ENCODE measurements at places on chromosomes 2 and 18.
A peak's percentile ranks its signal among the peaks of the same experiment; 100 is the strongest.

- DNase-seq, result no peak
These were observed 835.1 kb downstream of the RNF144A start for GRCh38 chr2:7752291-7752690.

DNA sequence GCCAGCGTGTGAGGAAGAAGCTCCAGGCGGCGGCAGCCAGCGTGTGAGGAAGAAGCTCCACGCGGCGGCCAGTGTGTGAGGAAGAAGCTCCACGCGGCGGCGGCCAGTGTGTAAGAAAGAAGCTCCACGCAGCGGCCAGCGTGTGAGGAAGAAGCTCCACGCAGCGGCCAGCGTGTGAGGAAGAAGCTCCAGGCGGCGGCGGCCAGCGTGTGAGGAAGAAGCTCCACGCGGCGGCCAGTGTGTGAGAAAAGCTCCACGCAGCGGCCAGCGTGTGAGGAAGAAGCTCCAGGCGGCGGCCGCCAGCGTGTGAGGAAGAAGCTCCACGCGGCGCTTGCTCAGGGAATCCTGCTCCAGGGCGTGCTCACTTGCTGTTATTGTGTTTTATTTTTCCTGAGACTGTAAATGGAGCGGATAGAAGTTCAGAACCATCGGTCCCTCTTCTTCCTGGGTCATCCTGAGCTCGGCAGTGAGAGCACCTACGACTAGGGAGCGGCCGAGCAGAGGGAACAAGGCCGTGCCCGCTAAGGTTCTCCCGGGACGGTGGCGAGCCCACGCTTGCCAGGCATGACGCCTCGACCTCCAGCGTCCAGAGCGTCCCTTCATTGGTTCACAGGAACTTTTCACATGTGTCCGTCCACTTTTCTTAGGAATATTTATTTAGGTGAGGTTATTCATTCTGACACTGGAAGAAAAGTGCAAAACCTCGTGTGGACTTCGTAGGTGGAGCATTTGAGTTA, 94.2 kb downstream of the TMEM18 start:
- DNase-seq, result no peak

GRCh38 chr2:111121828-111122630, 1.3 kb downstream of the BCL2L11 start:
- DNase-seq, result peak; percentile 86

- no peak for DNase-seq
These were observed 12.2 kb downstream of the CAPG start for GRCh38 chr2:85397925-85398331.

DNA sequence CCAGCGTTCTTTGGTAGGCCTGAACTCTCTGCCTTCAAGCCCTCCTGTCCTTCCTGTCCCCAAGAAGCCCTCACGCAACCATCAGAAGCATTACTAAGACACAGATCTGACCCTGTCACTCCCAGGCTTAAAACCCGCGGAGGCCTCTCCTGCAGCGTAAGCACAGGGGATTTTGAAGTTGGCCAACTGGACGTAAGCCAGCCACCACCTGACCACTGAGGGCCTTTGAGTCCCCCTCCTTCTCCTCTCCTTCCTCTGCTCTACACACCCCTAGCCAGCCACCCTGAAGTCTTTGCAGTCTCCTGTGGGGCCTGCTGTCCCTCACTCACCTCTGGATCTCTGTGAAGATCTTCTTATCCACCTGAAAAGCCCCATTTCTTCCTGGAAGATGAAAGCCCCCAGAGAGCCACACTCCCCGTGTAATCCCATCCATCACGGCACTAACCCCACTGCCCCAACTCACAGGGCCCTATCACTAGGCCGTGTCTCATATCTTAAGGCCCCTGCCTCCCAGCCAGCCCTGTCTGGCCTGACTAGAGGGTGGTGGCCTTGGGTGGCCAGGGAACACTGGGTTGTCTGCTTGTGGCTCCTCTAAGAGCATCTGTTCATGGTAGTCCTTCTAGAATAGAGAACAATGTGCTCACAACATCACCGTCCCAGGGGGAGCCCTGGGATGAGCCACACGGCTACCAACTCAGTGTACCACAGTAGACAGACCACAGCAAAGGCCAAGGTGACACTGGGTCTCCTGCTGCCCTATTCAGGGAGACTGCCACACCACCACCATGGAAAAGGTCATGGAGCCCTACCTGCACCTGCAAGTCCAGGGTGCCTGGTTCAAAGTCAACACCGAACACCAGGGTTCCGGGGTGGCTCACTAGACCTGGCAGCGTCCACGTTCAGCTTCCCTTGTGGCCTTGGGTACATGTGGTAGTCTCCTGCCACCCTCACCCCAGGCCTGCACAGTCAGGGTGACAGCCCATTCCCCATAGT, 191.6 kb downstream of the ZBTB7C start:
- no peak for DNase-seq

DNA sequence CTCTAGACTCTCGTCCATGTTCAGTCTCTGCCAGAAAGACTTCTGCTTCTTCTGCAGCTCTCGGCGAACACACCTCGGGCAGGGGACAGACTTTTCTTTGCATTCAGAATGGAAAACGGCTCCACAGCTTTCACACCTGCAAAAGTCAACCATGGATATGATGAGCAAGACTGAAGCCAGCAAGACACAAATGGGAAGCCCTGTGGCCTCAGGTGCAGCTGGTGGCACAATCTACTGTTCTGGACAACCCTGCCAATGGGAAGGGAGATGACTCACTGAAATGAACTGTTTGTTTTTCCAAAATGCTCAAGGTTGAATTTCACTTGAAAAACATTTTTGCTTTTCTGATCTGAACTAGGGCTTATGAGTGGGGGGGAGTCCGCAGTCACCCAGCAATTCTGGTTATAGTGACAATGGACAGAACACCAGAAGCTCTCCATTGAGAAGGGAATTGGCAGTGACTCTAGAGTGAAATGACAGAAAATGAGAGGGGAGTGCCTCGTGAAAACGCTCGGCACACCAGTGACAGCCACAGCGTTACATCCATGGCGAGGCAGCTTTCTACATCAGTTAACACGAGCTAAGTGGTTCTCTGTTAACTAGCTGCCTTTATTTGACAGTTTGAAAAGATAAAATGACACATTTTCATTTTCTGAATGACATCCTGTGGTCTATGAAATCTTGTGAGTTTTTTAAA, 58.8 kb upstream of the FZD5 start:
- DNase-seq, result no peak

DNA sequence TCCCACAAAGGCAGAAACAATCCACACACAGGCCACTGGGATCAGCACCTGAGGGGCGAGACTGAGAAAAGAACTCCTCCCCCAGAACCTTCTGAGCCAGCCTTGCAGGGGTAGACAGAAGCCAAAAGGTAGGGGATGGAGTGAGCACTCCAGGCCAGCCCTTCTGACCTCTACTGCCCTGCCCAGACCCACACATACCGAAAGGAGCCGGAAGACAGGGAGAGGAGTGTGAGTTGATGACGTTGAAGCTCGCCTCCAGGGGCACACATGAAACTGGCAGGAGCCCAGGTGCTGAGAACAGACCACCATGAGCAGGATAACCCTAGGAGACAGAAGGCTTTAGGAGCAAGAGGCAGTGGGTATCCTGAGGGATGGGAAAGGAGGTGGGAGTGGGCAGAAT, 1.8 kb downstream of the SLC23A3 start:
- no peak for DNase-seq

GRCh38 chr18:52615943-52616342, 275.9 kb downstream of the DCC start:
- no peak for DNase-seq

DNA sequence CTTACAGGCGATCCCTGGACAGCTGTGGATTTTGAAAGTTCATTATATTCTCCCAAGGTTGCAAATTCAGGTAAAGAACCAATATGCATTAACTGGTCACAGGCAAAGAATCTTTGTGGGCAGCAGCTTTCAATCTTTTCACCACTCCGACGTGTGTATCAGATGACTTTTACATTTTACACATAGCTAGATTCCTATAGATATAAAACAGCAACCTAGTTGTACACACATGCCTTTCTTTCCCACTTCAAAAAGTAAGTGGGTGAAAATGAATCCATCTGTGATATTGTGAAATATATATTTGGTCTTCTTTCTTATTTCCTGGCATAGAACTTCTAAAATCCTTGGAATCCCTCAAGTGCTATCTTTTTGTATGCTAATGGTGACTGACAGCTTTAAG, 72.5 kb downstream of the SCG2 start:
- DNase-seq, result no peak

DNA sequence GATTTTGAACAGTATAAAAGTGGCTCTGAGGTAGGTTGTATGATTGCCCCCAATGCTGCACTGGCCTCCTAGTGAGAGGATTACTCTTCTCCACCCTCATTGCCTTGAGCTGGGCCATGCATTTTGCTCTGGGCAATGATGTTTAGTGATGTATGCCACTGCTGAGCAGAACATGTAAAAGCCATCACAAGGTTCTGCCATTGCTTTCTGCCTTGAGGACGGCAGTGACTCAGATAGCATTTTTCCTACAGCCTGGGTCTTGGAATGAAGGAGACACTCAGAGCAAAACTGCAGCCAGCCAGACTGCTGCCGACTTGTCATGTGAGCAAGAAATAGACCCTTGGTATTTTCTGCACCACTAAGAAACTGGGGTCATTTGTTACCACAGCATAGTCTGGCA, 27.6 kb downstream of the GPATCH11 start:
- DNase-seq, result no peak

GRCh38 chr18:21831413-21831831, 90.8 kb downstream of the MIB1 start:
- DNase-seq, result no peak

GRCh38 chr2:235553291-235553690, 59.4 kb downstream of the AGAP1 start:
- no peak for DNase-seq

DNA sequence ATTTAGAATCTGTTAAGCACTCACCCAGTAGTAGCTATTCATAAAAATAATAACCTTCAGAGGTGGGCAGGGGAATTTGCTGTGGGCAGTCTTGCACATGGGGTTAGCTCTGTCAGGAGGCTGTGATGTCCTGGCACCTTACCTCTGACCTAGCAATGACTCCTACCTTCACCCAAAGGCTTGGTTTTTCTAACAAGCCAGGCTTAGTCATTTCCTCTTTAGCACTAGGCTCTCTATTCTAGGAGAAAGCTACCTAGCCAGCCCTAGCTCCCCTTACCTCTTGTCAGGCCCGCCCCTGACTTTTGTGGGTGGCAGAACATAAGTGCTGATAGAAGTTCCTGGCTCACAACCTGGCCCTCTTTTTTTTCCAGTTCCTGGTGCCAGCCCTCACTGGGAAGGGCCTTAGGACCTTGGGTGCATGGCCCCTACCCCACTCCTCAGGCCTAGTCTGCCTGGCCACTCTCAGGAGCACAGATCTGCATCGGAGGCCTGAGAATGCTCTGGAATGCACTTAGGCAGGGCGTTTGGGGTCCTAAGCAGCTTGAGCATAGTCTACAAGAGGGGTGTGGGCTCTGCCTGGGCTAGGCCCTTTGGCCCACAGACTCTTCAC, 17.7 kb downstream of the CPLX4 start:
- no peak for DNase-seq
